NCI-H2227 treated with DMSO at 0.1 percent for 48 hours (cell line): ENCODE measurements at places on chromosomes 5 and 9.

DNA sequence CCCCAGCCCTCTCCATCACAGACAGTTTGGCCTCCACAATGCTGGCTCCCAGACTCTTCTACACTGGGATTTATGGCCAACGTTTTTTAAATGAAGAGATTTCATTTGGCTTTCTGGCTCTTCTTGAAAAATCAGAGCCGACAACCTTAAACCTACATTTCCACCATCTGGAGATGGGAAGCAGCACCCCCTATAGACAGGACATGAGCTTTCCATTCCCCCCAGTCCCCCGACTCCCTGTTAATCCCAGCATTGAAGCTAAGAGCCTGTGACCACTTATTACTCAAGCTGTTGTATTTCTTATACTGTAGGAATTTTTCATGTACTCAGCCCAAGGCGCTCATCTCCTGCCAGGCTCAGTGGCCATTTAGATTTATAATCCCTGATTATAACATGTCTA, 34.0 kb upstream of the AFAP1L1 start:
- no peak for DNase-seq

GRCh38 chr5:78334811-78335210, 25.6 kb upstream of the SCAMP1 start:
- DNase-seq = peak; percentile 61

DNA sequence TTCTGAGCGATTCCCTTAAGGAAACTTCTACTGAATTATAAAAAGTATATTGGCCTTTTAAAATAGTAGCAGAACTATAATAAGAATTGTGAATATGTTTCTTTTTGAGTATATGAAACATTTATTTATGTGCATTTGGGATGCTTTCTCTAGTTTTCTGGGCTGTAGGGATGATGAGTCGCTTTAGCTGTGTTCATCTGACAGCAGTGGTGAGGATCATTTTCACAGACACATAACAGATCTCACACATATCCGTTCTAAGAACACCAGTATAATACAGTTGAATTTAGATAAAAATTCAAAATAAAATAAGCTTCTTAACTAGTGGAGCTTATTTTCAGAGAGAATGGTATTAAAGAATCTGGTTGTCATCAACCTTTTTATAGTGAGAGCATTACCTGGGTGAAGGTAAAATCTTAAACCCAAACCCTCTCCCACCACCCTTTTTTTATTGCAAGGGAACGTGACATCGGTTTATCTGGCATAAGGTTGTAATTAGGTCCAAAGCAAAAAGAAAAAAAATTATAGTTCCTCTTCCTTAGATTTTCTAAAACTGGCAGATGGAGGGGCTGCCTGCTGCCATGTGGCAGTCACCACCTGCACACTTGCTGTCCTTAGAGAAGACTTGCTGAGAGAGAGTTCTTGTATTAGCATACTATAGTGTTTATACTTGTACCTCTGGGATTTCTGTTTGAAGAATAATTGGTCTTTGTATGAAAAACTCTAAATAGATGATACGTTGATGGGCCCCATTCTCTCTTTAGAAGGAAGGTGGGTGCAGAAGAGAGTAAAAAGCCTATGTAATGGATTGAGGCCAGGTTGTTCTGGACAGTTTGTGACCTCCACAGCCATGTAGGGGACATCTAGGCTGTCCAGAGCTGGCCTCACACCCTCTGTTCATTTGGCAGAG, 86.8 kb downstream of the CAMK4 start:
- no peak for DNase-seq

DNA sequence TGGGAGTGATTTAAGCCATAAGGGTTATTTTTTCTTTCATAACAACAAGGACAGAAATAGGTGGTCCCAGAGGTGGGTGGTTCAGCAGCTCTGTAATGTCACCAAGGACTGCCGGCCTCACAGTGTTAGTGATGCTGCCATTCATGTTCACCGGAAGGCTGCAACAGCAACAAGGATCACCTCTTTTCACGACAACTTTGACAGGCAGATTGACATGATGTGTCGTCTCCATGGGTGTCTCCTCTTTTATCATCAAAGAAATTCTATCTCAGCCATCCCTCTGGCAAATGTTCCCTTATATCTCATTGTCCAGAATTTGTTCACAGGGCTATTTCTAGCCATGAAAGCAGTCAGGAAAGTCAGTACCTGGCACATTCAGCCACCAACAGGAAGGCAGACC, 231.5 kb downstream of the SH3GL2 start:
- no peak for DNase-seq

GRCh38 chr9:128062846-128063831, 4.0 kb downstream of the NAIF1 start:
- DNase-seq = no peak

- no peak for DNase-seq
Measured at GRCh38 chr9:133290751-133291302, 15.8 kb upstream of the ABO start.

GRCh38 chr5:39240750-39241149, 21.4 kb upstream of the FYB1 start:
- DNase-seq = no peak

DNA sequence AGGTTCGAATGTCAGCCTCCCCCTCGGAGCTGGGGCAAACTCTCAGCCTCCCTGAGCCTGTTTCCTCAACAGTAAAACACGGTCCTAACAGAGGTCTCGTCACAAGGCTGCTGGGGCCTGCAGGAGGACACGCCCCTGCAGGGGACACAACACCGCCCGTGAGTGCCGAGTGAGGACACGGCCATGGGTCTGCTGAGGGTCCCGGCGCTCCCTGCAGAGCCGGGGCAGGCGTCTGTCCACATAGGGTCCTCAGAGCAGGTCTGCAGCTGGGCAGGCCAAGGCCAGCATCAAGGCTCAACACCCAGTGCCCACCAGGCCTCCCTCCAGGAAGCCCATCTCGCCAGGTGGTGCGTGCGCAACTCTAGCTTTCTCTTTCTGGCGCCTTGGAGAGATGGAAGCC, 125.2 kb downstream of the VAV2 start:
- DNase-seq = no peak

DNA sequence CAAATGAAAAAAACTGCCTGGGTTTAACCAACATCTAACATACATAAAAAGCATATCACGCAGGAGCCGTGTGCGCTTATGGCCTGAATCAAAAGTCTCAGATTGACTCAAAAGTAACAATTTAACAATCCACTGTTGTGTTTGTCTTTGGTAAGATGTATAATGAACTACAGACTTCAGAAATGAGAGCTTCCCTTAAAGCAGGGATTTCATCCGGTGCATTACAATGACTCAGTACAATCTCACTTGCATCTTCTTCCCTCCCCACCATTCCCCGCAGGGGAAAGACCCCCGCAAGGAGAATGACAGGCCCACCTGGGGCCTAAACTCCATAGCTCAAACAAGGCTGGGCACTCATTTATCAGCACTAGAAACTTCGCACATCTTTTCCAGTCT, 1.4 kb downstream of the ZFR start:
- DNase-seq = peak; percentile 35

GRCh38 chr9:69297300-69297980, 27.6 kb upstream of the ENTREP1 start:
- DNase-seq = no peak

- no peak for DNase-seq
Measured at GRCh38 chr9:133101356-133102189, 19.5 kb downstream of the RALGDS start.

- no peak for DNase-seq
Measured at GRCh38 chr5:112914584-112914983, 7.4 kb downstream of the REEP5 start.

GRCh38 chr9:37033682-37034304, at the start of gene PAX5:
PAX5 (minus strand) TSS chr9:37034268; CDS start chr9:37034031, 237 bp downstream.
- no peak for DNase-seq

GRCh38 chr5:10445352-10445751, 3.7 kb downstream of the ROPN1L start:
- DNase-seq = no peak

- peak; percentile 21 for DNase-seq
Measured at GRCh38 chr9:20662156-20662555, 21.9 kb upstream of the FOCAD start.

DNA sequence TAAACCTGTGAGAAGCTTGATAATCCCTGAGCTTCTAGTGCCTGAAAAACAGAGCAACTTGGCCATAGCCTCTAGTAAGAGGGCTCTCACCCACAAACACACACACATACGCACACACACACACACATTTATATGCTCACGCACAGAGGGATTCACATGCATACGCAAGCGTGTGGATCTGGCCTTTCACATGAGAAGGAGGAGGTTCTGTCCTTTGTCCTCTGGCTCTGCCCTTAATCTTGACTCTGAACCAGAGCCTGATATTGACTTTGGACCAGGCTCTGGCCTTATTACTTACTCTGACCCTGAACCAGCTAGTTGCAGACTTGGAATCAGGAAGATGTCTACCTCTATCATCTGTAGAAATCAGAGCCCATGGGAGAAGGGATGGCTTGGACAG, 10.0 kb upstream of the P4HA2 start:
- no peak for DNase-seq

DNA sequence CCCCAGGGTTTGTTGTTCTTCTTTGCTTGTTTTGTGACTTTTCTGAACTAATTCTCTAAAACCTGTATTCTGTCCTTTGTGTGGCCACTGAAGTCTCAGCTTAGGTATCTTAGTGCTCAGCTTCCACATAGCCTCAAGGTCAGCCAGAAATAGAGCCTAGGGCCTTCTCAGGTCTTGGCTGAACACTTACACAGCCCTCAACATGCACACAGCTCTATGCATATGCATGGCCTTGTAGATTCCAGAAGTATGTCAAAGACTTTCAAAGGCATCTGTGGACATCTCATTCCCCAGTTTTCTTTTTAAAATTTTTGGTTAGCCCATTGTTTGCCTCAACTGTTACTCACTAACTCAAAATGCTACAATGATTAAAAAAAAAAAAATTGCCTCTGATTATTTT, 99.9 kb upstream of the GRIA1 start:
- no peak for DNase-seq

DNA sequence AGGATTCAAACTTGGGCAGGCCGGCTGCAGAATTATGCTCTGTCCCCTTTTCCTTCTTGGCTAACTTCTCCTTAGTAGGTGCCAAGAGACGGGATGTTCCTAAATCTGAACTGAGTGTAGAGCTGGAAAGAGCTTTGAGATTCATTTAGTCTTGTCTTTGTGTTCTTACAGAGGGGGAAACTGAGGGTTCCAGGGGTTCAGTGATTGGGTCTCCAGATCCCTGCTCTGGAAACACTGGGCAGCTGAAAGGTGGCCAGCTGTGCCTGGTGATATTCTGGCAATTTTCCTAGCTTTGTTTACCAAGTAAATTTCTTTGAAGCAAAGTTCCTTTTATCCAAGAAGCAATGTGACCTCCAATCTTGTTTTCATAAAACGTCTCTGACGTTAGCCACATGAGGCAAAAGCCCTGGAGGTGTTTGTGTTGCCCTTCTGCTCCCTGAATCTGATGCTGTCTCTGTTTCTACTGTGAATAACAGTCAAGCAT, 288.7 kb downstream of the ZSWIM6 start:
- no peak for DNase-seq

DNA sequence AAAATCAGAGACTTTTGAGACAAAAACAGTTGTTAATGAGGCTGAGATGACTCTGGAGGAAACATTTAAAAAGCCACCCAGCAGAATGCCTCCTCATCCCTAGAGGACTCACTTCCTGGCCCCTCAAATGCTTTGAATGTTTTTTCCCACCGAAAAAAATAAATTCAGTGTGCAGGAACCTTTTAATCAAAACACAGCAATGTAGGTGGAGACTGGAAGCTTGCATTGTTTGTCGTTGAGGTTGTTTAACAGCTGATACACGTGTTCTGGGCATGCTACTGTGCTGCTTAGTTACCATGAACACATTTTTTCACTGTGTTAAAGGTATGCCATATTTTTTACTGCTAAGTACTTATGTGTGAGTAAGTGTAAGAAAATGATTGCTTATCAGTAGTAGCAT, 65.7 kb upstream of the ADCY2 start:
- DNase-seq = no peak

DNA sequence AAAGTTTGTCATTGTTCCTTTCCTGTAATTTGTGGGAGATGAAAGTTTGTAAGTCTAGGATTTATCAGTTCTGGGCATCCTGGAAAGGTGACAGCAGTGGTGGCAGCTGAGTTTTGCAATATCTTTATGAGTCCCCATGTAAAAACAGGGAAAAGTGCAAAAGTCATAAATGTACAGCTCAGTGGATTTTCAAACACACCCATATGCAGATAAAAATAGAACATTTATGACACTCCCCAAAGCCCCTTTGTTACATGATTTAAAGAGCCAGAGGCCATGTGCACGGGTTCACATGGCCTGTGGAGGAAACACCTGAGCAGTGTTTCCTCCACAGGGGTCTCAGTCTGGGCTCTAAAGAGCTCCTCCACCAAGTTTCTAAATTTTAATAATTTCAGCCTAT, 6.3 kb downstream of the TMEM38B start:
- no peak for DNase-seq

DNA sequence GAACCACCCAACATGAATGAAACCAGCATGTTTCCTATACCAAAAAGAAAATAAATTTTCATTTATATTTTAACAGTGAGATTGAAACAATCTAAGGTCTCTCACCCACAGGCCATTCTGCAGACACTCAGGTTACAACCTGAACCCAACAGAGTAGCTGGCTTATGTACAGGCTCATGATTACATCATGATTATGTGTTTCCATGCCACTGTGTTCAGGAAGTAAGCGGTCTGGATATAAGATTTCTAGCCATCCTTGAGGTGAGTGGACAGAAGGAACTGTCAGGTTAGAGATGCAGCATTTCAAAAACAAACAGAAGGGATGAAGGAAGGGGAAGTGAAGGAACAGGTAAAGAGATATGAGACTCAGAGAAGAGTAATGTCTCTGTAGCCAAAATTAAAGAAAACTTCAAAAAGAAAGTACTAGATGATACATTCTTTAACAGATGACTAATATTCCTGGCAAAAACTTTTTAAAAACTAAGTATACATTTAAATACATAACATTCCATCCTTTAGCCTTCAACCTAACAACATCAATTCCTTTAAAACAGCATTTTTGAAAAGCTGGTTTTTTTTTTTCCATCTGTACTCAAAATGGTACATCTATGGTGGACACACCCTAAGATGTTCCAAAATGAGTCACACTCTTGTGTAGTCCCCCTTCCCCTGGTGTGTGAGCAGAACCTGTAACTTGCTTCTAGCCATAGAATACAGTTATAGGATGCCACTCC, 119.8 kb downstream of the LPAR1 start:
- DNase-seq = no peak

DNA sequence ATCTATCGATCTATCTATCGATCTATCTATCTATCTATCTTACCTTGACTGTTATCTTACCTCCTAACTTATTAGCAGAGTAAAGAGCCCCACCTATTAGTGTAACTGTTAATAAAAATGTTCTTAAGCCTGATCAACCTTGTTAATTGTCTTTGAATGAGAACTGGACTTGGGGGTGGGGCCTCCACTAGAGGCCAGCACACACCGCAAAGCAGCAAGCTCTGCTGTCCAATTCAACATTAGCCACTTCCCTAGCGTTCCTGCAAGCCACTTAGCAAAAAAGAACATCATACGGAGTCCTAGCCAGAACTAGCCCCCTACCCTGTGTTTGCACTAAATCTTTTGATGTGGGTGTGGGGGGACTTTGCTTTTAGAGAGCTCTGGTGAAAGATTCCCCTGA, 515.8 kb downstream of the KDM4C start:
- DNase-seq = no peak

- DNase-seq = no peak
Measured at GRCh38 chr5:151570058-151570457, 21.1 kb downstream of the FAT2 start.
